ENCODE measurements at places on chromosomes 2 and 18. TPM values are rescaled to one million over a fixed set of nuclear protein-coding genes. Genes with fewer than 3 reads are reported as not detected.

Gene REG1B
- total RNA-seq, result not detected

Gene PSMA8
- total RNA-seq, result not detected

Gene IL36A
- not detected for total RNA-seq

Gene MEX3C
- 94.7 TPM for total RNA-seq

Gene KCMF1
- total RNA-seq, result 74.0 TPM

Gene REG3A
- total RNA-seq, result not detected

DNA sequence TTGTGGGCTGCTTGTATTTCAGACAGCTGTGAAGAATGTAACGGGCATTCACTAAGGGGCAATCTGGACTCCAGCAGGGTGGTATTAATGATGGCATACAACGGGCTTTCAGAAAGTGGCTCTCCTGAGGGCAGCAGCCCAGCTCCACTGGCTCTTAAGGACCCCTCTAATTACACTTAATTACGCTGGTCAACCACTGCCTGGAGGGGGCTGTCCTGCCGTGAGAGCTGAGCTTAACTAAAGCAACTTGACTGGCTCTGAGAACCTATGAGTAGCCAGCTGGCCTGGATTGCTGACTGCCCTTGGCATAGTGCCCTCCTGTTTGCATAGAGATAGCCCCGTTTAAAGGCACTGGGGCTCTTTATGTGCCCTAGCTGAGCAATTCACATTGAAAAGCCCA, 3.8 kb downstream of the LIPG start:
- peak; percentile 63 for DNase-seq

DNA sequence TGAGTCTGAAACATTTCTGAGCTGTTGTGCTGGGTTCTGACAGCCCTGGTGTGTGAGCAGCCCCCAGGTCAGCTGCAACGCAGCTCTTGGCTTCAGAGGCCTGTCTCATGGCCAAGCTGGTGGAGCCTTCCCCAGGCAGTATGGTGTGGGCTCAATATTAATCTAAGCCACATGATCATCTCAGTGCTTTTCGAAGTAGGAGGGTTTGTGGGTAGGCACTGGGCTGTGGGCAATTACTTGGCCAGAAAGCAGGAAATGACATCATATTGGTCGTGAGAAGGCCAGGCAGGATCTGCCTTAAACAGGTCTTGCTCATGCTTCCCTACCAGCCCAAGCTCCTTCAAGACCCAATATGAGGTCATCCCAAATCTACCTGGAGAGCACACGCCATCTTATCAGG, 26.9 kb downstream of the LOXHD1 start:
- no peak for DNase-seq

DNA sequence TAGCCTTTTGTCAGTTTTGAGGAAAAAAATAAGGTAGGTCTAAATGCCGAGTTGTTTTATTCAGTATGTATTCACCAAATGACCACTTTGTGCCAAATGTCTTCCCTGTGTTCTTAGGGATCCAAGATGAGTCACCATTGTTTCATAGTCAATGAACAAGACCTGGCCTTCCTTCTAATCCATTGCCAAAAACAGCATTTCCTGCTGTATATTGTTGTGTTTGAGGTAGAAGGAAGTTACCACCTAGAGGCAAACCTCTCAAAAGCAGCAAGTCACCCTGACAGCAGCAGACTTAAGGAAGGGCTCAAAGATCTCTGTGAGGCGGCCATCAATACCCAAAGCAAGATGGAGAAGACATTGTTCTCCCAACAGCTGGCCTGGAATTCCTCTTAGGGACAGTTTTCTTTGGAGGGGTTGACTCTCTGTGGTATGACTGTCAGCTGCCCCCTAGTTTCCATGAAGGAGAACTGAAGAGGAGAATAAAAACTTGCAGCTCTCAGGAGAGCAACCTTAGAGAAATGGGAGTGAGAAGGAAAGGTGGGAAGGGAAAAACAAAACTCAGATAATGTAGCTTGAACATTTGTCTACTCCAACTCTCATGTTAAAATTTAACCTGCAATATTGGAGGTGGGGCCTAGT, 328.3 kb downstream of the LRATD1 start:
- no peak for DNase-seq

DNA sequence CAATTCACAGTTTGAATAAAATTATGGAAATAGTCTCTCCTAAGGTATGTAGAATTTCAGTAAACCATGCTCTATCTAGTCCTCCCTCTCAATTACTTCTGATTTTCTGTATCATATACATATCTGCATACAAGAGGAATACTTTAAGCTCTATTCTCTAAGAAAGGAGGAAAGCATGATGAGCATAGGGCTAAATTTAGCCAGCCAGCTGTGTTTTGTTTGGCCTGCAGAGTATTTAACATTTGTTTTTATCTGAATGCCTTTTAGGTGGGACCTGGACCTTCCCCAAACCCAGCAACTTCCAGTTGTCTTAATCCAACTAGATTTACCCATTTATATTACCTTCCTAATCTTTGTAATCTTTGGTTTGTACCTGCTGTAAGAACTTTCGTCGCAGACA, 42.2 kb upstream of the FAM117B start:
- DNase-seq, result no peak

DNA sequence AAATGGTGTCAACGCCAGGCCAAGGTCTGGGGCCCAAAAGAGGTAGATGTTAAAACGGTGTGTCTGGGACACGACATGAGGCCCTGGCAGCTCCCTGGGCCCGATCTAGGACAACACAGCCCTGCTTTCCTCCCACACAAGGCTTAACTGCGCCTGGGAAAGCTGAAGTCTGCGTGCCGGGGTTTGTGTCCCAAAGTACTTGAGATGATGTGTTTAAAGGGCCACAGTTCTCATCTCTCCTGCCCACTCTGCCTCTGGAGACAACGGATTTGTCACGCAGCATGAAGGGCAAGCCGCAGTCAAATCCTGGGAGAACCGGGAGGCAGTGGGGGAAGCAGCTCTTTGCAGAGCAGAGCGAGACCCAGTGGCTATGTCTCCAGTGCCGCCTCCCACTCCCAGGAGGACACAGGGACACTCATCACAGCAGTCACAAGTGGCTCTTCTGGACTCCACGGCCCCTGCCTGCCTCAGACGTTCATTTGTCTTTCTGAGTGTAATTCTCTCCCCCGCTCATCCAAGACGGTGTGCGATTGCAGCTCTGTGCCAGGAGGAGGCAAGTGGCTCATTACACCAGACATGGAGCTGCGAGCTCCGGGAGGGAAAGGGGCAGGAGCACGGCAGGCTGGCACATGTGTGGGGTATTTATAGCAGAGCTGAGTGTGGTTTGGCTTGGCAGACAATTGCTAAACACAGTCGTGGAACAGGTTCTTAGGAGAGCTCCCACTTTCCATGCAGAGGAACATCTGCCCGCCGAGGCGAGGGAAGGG, 57.7 kb upstream of the SEMA4C start:
- DNase-seq, result no peak

- no peak for DNase-seq
These were observed 285.0 kb downstream of the GULP1 start for GRCh38 chr2:188576651-188577050.

- no peak for DNase-seq
These were observed 30.9 kb upstream of the RNF149 start for GRCh38 chr2:101339266-101339880.

DNA sequence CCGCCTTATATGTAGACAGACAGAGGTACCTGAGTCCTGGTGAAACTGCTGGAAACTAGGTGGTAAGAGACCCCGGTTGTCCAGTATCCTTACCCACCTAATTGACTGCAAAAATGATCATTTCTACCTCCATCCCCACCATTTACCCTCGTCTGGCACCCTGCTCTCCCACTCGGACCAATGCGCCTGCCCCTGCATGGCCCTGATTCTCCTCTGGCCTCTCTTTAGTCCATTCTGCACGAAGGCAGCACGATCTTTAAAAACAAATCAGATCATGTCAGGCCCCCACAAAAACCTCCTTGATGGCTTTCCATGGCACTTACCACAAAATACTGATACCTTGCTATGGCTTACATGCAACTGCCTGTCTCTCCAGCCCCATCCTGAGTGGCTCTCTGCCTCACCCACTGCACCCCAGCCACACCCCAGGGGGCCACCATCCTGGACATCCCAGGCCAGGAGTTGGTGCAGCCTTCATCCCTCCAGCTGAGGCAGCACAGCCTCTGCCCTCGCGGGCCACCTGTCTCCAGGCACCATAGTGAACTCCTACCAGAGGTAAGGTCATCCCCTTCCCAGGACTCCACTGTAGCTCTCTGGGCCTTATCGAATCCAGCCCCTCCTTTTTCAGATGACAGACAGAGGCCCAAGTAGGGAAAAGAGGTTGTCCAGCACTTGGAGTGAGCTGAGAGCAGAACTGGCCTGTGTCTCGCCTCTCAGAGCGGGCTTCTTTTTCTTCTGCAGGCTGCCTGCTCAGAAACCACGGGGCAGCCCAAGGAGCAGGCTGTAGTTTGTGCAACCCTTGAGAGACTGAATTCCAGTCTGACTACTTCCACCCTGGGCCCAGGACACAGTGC, 12.3 kb upstream of the CIB4 start:
- DNase-seq, result no peak

DNA sequence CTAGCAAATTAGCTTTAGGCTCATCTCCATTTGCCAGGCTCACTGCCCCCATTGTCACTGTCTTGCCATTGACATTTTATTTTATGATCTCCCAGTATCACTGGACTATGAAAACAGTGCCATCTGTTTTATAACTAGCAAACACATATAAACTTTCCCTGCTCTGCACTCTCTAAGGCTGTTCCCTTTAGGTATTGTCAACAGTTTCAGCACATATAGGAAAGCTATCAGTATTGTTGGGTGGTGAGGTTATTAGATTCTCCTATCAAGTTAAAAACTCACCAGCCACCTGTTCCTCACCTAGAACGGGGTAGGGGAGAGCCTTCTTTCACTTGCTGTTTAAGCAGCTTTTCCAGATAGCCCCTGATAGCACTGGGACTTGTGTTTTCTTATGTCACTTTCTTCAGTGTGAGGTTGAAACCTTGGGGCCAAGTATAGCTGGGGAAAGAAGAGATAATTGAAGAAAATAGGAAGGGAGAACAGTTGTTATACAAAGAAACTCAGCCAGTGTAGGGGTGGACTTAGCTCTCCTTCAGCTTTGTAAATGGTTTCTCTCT, 32.5 kb downstream of the CFLAR start:
- DNase-seq, result no peak

GRCh38 chr2:47616506-47616905, 166.4 kb upstream of the MSH6 start:
- peak; percentile 61 for DNase-seq

- peak; percentile 24 for DNase-seq
These were observed 570 bp downstream of the C1QL2 start for GRCh38 chr2:119157850-119158511.

DNA sequence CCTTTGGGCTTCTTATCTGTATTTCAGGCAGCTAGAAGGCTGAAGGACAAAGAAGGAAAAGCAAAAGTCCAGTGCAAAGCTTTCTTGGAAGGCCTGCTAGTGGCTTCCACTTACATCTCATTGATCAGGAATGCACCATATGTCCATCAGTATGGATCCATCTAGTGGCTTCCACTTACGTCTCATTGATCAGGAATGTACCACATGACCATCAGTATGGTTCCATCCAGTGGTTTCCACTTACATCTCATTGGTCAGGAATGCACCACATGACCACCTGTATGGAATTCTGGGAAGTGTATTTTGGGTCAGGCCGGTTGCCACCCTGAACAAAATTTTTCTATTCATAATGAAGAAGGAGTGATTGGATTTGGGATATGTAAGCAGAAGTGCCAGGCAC, 70.6 kb downstream of the LYPD6 start:
- no peak for DNase-seq

- DNase-seq, result no peak
These were observed 148.4 kb downstream of the EIPR1 start for GRCh38 chr2:3229221-3229620.

DNA sequence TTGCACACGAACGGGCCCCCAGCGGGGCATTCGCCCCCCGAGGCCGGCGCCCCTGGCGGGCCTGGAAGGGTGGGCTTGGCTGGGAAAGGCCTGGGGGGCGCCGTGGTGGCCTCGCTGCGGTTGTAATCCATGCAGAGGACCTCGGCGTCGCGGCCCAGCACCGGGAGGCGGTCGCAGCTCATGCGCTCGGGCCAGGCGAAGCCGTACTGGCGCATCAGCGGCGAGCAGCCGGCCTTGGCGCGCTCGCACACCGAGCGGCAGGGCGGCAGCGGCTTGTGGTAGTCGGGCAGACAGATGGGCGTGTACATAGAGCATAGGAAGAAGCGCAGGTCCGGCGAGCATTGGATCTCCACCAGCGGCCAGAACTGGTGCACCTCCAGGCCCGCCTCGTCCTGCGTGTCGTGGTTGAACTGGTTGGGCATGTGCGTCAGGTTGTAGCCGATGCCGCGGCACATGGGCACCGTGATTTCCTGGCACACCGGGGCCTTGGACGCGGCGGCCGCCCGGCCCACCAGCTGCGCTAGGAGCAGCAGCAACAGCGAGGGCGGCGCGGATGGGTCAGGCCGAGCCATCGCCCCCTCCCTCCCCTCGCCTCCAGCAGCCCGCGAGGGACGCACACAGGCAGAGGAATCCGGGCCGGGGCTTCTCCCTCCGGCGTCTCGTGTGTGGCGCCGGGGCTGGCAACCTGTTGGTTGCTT, 1.4 kb downstream of the FZD5 start:
- DNase-seq, result peak; percentile 76

- peak; percentile 51 for DNase-seq
These were observed 45.8 kb downstream of the MBP start for GRCh38 chr18:77086656-77087392.

GRCh38 chr2:75800456-75800855, 89.7 kb upstream of the GCFC2 start:
- DNase-seq, result no peak

- no peak for DNase-seq
These were observed 179.2 kb downstream of the SETBP1 start for GRCh38 chr18:44859751-44860439.
